Endothelial cell (in vitro differentiated cells): ENCODE measurements at places on chromosomes 4 and X. TPM values are rescaled to one million over a fixed set of nuclear protein-coding genes. Genes with fewer than 3 reads are reported as not detected.
A peak's percentile ranks its signal among the peaks of the same experiment; 100 is the strongest.

- peak; percentile 50 for DNase-seq
Observed at GRCh38 chr4:89024051-89024675, 32.8 kb downstream of the FAM13A start.

DNA sequence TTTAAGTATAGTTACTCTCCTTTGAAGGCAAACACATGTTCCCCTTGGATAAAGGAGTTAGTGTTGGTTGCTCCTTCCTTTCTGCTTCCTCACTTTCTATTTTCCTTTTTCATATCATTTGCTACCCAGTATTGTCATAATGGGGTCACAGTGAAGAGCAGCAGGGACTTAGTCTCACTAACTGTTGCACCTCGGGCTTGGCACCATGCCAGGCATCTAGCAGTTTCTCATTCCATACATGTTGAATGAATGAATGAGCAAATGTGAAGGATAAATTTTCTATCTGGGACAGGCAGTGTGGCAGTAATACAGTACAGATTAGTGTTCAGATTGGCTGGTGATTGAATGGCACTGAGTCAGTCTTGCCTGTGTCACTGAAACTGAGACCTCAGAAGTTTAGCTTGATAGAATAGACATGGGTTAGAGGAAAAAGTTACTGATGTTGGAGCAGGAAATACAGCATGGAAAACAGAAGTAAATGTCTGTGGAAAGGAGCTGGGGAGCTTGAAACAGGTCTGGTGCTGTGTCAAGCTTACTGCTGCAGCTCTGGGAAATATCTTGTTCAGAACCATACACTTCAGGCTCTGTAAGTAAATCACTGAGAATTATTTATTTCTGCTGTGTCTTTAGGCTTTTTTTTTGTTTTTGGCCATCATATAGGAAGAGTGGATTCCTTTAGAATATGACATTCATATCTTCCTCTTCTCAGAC is 55.8 kb upstream of the PITX2 start:
- no peak for DNase-seq

DNA sequence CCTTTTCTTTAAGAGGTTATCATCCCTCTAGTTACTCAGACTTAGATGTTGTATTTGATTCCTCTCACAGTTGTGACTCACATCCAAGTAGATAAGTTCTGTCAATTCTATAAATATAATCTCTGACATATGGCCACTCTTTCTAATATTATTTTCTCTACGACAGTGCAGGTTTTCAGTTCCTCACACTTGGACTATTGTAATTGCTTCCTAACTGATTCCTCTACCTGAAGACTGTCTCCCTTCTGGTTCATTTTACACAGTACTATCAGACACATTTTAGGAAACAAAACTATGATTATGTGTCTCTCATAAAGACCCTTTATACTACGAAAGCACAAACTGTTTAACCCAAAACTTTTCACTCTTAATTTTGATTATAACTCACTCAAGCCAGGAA is 31.3 kb upstream of the GNRHR start:
- DNase-seq: no peak

The MAGEB3 gene
- not detected for total RNA-seq

The ATOH1 gene
- total RNA-seq: not detected

- no peak for DNase-seq
Observed at GRCh38 chr4:156889616-156890594, 81.7 kb downstream of the PDGFC start.

The FSTL5 gene
- total RNA-seq: 0.08 TPM

The APELA gene
- total RNA-seq: 0.85 TPM

DNA sequence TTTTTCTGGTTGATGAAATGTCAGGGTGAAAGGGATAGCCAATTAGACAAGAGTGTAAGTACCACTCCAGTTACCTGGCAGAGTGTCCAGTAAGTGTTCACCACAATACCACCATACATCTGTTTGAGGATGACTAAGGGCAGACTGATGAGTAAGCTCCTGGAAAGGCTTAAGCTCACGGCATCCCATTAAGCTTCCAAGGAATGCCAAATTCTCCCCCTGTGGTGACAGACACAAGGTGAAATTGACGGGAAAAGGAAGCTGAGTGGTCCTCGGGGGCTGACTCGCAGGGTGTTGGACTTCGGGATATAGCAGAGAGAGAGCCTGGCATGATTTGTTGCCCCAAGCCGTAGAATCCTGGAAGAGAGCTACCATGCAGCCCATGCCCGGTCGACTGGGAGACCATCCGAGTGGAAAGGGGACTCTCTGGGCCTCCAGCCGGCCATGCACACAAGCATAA is 7.6 kb upstream of the BST1 start:
- DNase-seq: no peak

The GLRA3 gene
- total RNA-seq: not detected

The ATP7A gene
- total RNA-seq: 6.7 TPM

The USP38 gene
- total RNA-seq: 19.4 TPM

GRCh38 chr4:52711272-52711671 is 40.0 kb downstream of the ERVMER34-1 start:
- DNase-seq: no peak

DNA sequence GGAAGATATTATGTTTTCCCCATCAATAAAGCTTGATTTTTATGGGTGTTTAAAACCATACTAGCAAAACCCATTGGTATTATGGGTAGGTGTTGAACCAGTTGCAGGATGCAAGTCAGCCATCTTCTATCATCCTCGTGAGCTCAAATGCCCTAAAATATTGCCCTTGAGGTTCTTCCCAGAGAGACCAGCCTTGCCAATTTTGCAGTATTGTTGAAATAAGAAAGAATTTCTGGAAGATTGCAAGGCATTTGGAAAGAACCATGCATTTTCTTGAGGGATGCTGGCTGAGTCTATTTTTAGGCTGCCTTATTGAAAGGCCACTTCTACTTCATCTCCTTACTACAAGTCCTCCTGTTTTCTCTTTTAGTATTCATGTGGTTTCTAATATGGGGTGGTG is 60.9 kb upstream of the SOD3 start:
- DNase-seq: no peak

GRCh38 chrX:14027511-14028019 is 2.1 kb downstream of the GEMIN8 start:
- DNase-seq: no peak
